ENCODE measurements at places on chromosomes 2 and 18.

- DNase-seq, result peak; percentile 89
Measured at GRCh38 chr2:10135296-10136089, 13.0 kb downstream of the RRM2 start.

DNA sequence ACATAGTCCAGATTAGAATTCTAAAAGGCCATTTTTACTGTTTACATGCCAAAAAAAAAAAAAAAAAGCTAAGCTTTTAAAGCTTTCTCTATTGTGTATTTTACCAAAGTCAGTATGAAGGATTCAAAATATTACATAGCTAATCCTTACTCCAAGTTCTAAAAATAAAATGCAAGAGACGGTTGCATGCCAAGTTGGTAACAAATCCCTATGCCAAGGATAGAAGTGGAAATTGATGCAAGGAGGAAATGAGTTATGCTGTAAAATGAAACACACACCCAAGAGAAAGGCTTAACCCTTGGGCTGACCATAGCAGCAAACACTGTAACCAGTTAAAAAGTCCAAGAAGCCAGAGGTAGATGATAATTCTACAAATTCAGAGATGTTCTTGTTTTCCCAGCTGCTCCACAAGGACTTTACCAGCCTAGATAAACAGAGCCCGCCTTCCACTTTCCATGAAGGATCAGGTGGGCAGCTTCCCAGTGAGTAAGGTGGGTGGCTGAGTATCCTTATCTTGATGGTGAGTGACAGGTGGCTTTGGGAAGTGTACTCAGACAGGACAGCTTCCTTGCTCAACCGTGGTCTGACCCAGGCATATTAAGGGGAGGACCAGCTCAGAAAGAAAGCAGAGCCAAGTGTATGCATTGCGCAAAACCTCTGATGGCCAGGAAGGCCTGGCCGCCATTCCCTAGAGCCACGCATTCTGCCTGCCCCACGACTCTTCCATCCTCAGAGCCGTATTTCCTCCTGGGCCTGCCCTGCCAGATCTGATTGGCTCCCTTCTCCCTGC is 34.4 kb downstream of the ATP8B1 start:
- DNase-seq, result no peak

- no peak for DNase-seq
Measured at GRCh38 chr18:66867653-66868052, 263.8 kb upstream of the CDH19 start.

DNA sequence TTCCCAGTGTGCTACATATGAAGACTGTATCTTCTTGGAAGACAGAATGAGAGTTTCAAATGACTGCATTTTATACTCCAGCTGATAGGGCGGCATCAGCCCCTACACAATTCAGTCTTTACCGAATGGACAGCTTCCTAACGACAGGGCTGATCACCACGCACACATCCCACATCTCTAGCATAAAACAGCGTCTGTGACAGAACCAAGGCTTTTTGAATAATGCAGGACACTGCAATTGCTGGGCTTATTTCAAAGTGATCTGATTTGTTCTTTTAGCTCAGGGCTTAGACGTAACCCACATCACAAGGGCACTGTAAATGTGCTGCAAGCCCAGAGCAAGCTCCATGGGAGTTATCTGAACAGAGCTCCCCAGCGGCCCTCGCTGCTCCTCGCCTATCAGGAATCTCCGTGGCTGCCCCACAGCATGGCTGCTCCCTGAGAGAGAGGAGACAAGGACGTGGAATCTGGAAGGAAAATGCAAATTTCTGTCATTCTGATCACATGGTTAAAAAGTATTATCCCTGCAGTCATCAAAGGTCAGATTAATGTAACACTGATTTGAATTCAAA is 158.5 kb upstream of the ALKAL2 start:
- no peak for DNase-seq

- DNase-seq, result no peak
Measured at GRCh38 chr2:188248513-188248912, 43.2 kb upstream of the GULP1 start.

DNA sequence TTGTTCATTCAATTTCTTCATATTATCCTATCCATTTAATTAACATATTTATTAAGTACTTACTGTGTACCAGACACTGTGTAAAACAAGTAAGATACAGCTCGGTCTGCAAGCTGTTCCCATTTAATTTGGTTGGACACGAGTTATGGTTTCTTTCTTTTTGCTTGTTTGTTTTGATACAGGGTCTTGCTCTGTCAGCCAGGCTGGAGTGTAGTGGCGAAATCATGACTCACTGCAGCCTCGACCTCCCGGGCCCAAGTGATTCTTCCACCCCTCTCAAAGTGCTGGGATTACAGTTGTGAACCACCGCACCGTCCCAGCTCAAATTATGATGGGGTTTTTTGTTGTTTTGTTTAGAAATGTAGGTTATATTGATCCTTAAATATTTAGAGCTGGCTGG is 9.0 kb downstream of the CYBRD1 start:
- peak; percentile 76 for DNase-seq

DNA sequence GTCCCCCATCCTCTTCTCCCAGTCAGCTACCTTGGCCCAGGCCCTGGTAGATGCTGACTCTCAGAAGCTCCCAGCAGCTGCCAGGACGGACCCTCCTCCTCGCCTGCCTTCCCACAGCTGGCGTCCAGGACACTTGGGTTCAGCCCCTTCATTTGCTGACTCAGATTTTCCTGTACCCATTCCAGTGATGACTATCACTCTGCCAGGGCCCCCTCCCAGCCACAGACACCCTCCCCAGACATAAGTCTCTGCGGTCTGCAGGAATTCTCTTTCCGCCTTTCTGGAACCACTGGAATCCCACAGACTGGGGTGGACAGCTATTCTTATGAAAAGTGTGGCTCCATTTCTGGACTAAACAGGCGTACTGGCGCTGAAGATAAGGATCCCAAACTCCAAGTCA is 260.3 kb upstream of the EPAS1 start:
- peak; percentile 69 for DNase-seq

- peak; percentile 17 for DNase-seq
Measured at GRCh38 chr2:44836174-44836573, 105.3 kb upstream of the SIX3 start.

GRCh38 chr2:213740453-213740852 is 456.2 kb downstream of the SPAG16 start:
- DNase-seq, result no peak

All from Daoy (cell line).